CD4-positive, alpha-beta T cell treated with Interleukin-12 subunit alpha and Interleukin-12 subunit beta, for 1 hour (primary cell): ENCODE measurements at places on chromosomes 2 and 18.

- DNase-seq = no peak
Observed at GRCh38 chr2:198863655-198864054, 594.1 kb downstream of the SATB2 start.

GRCh38 chr2:195049372-195050031 is 607.5 kb upstream of the SLC39A10 start:
- DNase-seq = no peak

DNA sequence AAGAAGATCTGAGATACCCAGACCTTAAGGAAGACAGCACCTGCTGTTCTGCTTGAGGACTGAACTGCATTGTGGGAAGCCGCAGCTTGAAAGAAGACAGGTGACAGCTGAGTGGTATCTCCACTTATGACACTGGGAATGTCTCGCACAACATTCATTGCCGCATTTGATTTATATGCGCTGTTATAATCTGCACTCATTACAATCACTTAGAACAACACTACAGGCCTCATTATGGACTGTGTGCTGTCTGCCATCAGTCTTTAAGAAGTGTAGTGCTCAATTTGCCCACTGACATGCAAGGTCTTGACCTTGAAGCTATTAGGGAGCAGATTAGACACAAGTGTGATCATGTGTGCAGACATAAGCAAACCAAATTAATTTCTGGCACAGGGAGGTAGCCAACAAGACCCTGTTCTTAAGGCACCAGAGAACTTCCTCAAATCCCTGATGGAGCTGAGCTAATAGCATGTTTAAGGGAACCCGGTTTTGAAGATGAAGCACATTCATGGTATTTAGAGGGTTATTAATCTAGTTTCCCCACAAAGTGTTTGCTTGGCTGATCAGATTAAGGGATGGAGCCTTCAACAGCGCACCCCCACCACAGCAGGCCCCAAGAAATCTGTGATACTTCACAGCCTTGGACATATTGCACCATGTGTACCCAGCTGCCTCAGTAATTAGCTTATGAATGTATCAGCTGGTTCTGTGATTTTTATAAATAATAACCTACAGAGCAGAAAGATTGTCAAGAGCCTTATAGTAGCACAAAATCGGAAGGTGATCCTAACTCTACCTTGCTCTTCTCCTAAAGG is 146.8 kb downstream of the SATB2 start:
- DNase-seq = no peak

DNA sequence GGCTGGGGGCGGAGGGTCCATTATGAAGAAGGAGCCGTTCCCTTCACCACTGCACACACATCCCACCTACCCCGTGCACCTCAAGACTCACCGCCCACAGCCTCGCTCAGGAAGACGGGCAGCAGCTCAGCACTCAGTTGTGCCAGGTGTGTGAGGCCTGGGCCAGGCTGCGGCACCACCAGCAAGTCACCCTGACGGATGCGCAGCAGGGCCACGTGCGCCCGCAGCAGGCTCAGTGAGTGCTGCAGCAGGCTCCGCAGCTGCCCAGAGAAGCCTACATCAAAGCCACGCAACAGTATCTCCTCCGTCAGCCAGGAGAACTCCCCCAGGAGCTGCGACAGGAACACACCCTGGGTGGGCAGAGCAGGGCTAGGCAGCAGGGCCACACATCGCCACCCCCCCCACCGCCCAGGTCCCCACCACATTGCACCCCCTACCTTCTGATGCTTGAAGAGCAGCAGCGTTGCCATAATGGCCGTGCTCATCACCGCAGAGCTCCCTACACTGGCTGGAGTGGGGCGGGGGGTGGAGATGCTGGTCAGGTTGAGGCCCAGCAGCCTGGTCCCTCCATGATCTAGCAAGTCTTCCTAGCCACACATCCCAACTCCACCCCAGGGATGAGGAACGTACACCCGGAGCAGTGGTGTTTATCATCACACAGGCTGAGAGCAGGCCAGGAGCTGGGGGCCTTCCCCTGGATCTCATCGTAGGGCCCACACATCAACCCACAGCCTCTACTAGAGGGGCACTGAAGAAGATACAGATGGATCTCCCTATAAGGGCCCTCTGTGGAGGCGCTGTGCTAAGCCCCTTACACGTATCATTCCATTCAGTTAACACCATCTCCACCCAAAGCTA is 10.2 kb downstream of the GPAT2 start:
- no peak for DNase-seq
